ENCODE measurements at places on chromosomes 11 and 22. TPM values are rescaled to one million over a fixed set of nuclear protein-coding genes. Genes with fewer than 3 reads are reported as not detected.

The FGF4 gene
- polyA plus RNA-seq, result 0.03 TPM

The JHY gene
- polyA plus RNA-seq, result 7.5 TPM

The B4GALNT4 gene
- 24.0 TPM for polyA plus RNA-seq

The IGF2 gene
- 319 TPM for polyA plus RNA-seq

DNA sequence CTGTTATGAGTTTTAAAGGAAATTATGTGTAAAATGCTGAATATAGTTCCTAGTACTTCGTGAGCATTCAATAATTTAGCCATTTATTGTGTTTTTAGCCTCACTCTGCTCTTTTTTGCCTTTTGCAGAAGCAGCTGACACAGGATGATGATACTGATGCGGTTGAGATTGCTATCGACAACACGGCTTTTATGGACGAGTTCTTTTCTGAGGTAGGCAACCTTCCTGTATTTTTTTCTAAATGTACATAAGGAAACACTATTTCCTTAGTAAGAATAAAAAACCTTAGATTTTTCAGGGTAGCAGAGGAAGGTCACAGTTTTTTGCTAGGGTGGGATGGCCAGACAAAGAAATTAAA is 17.9 kb downstream of the STX3 start:
- no peak for DNase-seq
